ENCODE measurements at places on chromosomes 2 and 18.
A peak's percentile ranks its signal among the peaks of the same experiment; 100 is the strongest.

DNA sequence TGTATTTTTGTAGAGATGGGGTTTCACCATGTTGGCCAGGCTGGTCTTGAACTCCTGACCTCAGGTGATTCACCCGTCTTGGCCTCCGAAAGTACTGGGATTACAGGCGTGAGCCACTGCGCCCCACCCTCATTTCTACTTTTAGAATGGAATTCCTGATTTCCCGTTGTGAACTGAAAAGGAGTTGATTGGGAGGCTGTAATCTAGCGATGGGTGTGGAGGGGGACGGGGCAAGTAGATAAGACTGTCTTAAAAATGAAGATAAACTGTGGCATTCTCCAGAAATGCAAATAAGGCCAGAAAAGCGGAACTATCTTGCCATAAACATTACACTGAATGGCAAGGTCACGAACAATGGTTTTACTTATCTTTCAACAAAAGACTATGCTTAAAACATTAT, 135.4 kb downstream of the TRIB2 start:
- no peak for DNase-seq

DNA sequence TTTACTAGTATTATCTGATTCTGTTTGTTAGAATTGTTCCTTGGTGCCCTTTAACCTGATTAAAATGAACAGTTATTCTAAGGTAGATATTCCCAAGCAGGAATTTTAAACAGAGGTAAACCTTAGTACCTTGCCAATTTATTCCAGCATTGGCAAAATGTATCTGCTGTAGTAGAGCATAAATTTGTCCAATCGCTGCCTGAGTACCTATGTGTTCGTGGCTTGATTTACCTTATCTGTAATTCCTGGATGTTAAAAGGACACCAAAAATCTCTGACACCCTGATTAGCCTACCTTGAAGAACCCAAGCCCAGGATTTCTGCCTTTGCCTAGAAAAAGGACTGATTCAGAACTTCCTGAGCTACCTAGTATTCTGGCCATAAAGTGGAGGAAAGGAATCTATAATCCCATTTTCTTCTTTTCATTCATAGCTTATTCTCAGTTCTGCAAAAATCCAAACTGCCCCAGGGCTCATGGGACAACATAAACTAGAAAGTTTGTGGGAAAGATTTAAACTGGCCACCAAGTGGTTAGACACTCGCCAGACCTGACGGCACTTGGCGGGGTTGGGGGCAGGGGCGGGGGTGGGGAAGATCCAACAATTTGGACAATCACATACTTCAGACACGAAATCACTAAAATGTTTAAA, 16.2 kb upstream of the ZCCHC2 start:
- peak; percentile 33 for DNase-seq

- DNase-seq, result no peak
Observed at GRCh38 chr18:34222307-34223163, 2.2 kb downstream of the NOL4 start.

GRCh38 chr2:102315921-102316320, 4.6 kb downstream of the IL1RL1 start:
- DNase-seq, result no peak

GRCh38 chr2:127612111-127612822, 33.7 kb upstream of the GPR17 start:
- no peak for DNase-seq

DNA sequence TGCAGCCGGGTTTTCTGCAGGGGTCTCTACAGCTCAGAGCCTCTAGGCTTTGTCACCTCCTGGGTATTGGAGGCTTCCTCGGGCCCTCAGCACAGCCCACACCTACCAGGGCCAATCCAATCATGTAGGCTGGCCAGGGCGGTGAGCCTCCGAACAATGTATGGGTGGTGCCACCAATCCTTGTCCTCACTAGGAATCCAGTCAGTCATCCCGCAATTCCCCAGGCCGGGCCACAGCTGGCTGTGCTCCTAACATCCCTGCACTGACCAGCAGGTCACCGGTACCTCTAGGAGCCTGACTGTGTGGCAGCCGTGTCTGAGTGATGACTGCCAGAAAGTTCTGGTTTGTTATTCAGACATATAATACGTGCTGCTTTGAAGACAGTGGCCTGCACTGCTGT, 129.4 kb downstream of the SH3RF3 start:
- DNase-seq, result no peak

GRCh38 chr18:13290856-13291271, 72.3 kb downstream of the LDLRAD4 start:
- DNase-seq, result no peak

DNA sequence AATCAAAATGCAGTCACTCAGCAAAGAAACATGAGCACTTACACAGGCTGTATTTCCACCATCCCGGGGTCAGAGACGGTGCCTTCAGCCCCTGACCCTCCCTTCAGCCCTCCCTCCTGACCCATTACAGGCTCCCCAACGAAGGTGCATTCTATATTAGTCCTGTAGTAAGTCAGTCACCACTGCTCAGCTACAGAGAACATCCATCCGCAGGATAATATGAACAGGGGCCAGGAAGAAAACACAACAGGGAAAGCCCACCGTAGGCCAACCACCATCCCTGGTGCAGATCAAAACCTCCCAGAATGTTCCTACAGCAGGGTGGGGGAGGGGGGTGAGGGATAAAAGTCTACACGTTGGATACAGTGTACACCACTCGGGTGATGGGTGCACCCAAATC, 15.1 kb downstream of the PXDN start:
- no peak for DNase-seq

- DNase-seq, result no peak
Observed at GRCh38 chr18:41690332-41691127, 264.5 kb upstream of the PIK3C3 start.

GRCh38 chr18:9684881-9685614, 23.1 kb upstream of the RAB31 start:
- DNase-seq, result no peak

DNA sequence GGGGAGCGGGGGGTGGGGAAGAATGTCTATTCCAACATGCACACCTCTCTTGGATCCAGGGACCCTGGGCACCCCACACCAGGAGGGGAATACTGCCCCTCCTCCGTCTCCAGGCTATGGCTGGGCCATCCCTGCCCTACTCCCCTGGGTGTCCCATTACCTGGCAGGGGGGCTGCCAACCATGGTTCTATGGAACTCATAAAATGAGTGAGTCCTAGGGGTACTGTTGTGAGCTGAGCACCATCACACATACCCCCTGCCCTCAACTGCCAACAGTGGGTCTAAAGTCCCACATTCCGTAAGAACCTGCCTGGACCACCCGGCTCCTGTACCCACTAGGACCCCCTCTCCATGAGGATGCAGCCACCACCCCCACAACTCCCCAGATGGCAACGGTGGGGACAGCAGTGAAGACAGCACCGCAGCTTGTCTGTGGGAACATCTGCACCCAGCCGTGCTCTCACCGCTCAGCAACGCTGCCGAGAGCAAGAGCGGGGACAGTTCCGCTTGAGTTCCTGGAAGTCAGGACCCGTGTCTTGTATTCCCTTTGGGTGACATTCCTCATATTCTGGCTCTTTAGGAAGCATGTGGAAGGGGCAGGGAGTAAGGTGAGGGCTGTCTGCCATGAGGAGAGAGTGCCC, 41.5 kb downstream of the BIN1 start:
- no peak for DNase-seq

GRCh38 chr2:74178211-74179062, at the start of gene MOB1A:
MOB1A (minus strand) TSS chr2:74178879; CDS start chr2:74178674, 205 bp downstream.
- peak; percentile 97 for DNase-seq

DNA sequence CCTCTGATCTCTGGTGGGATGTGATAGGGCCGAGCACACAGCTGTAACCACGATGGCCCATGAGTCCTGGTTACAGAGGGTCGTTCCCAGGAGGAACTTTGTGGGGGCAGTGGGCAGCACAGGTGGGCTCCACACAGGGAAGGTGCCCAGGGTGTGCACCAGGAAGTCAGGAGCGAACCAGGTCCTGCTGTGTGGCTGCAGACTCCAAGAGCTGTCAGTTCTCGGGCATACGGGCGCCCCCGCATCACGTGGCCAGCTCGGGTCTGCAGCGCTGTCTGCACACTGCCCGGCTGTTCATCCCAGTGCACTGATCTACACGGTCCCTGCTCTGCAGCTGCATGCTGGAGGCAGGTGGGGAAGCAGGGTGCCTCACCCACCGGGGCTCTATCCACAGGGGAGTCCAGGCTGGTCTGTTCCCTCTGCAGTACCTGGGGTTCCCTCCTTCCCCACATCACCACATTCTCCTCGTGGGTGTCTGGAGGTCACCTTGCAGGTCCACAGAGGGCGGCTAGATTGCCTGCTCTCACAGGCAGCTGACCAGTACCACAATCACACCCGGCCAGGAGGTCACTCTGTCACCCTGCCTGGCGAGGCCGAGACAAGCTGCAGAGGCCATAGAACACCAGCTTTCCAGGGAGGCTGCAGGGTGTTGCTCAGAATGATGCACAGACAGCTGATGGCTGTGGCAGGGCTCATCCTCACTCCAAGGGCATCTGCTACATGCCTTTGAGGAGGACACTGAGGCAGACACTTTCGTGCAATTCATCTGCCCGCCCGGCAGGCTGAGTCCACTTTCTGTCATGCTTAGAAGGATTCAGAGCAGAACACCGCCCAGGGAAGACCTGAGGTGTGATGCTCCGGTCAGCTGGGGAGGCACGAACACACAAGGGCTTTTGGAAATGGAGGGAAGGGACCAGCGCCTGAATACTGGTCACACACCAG, 202.7 kb downstream of the EIPR1 start:
- DNase-seq, result no peak

GRCh38 chr18:22188559-22189267, 19.3 kb downstream of the GATA6 start:
- no peak for DNase-seq

DNA sequence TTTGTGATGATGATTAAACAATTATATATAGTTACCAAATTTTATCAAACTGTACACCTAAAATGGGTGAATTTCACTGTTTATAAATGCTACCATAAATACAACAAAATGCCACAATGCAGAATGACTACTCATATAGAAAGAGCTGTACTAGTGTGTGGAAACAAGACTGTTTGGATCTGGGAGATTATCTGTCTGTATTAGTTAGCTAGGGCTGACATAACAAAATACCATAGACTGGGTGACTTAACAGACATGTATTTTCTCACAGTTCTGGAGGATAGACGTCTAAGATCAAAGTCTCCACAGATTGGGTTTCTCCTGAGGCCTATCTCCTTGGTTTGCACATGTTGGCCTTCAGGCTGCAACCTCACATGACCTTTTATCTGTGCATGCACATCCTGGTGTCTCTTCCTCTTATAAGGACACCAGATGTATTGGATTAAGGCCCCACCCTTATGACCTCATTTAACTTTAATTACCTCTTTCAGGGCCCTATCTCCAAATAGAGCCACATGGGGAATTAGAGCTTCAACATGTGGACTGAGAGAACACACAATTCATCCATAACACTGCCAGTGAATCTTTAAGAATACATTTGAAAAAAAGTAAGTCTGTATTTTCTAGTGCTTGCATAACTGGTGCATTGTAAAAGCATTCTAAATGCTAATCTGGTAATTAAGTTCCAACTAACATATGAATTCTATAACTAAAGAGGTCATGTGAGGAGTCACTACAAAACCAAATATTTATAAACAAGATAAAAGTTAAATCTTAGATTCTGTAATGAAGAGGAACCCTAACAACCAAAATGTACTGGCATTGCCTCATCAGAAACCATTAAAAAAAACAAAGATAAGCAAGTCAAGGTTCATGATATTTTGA, 699.6 kb downstream of the NYAP2 start:
- no peak for DNase-seq

GRCh38 chr2:230893841-230894781, 29.4 kb downstream of the ITM2C start:
- no peak for DNase-seq

GRCh38 chr2:227627769-227628168, 10.5 kb downstream of the SCYGR4 start:
- DNase-seq, result no peak

- DNase-seq, result no peak
Observed at GRCh38 chr18:21191596-21192307, 50.3 kb upstream of the GREB1L start.

- no peak for DNase-seq
Observed at GRCh38 chr2:43585708-43586107, 10.1 kb downstream of the THADA start.

DNA sequence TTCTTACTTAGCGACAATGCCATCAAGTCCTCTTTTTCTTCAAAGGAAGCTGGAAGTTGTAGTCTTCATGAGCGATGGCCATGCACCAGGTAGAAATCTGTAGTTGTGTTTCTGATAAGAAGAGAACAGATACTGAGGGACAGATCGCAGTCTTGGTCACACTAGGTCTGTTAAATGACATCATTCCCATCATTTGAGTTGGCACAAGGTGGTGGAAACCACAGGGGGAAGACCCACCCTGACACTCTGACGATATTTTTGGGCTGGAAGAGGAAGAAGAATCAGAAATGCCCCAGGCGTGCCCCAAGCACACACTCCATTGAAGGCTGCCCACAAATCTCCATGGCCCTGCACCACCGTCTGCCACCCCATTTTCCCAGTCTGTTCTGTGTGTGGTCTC, 89.0 kb upstream of the BOD1L2 start:
- no peak for DNase-seq

DNA sequence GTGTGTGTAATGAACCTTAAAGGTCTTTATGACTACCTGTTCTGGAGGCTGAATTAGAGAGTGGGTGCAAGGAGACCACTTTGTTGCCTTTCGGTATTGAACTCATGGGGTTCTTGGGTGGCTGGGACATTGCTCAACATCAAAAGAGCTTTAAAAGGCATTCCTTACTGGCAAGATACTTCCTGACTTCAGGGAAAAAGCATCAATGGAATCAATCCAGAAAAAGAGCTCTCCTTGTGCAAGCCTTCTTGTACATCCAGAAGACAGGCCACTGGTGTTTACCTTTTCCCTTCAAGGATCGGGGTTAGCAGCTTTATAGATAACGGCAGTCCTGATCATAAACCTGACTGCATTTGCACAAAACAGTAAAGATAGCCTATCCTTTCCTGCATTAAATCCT, 9.5 kb downstream of the PNO1 start:
- DNase-seq, result no peak

GRCh38 chr2:176566496-176566895, 297.3 kb downstream of the MTX2 start:
- no peak for DNase-seq

DNA sequence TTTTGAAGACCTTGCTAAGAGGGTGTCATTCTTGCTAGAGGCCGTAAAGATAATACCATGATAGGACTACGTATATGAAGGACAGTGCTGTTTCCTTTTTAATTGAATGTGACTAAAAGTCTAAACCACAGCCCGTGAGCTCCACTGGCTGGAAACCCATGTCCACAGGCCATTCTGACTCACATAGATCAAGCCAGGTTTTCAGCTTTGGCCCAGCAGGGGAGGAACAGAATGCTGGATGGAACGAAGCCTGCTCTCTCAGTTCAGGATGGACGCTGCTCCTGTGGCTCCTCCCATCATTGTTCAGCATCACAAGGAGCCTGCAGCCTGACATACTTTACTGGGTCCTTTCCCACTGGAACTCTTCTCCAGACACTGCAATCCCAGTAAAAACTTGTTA, 47.6 kb downstream of the ALPK2 start:
- no peak for DNase-seq

DNA sequence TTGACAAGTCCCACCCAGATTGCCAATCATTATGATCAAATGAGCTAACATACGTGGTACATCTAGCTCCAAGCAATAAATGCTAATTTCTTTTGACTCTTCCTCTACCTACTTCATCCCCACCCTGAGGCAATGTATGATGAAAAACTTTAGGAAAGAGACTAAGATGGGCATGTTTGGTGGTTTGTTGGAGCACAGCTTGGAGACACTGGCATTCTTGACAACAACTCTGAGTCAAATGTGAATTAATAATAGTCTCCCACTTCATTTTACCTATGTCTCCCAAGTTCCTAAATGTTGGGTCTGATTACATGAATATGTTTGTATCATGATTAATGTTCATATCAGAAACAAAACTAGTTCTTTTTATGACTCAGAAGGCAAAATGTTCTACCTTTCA, 36.6 kb downstream of the EXOC6B start:
- DNase-seq, result no peak
